GM06990 (cell line): ENCODE measurements at places on chromosomes 12 and 14.

DNA sequence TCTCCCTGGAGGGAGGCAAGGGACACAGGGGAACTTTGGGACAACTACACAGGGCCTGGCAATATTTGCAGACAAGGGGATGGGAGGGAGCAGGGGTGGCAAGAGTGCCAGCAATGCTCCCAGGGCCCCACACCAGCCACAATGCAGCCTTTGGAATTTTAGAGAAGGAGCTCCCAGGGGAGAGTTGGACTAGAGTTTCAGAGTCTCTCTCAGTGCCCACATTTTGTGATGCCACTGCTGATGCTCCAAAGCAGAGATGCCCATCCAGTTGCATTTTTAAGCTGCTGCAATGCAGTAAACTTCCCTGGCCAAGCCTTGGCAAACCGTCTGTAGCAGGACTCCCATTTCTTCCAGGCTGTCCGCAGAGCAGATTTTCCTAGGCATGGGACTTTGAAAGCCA lies 98.9 kb downstream of the ZFP36L1 start:
- no peak for DNase-seq

DNA sequence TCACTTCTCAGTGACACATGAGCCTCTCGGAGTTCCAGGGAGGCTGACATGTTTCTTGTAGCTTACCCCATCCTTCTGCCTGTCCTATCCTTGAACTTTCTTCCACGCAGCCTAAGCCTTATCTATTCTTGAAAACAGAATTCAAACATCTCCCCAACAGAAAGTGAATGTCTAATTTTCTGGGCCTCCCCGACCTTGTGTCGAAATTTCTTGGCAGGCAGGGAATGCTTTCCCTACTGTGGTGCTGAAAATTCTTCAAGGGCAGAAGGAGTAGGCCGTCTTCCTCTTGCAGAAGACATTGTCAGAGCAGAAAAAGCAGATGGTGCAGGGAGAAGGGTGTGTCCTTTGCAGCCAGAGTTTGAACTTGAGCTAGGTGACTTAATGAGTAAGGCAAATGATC lies 63.0 kb upstream of the TCL1B start:
- no peak for DNase-seq

DNA sequence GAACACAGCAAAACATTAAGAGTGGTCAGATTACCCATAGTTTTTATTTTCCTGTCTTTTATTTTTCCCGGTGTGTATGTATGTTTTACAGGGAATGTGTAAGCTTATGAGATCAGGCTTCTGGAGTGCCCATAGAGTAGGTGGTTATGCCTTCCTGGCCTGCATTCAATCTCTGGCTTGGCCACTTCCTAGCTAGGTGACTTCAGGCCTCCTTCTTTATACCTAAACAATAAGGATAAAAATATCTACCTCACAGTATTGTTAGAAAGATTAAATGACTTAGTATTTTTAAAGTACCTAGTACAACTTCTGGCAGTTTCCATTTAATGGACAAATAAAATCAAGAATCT lies 42.4 kb downstream of the ITPR2 start:
- DNase-seq = no peak

- DNase-seq = no peak
Measured at GRCh38 chr14:70595443-70596185, 4.8 kb downstream of the MED6 start.

- DNase-seq = no peak
Measured at GRCh38 chr12:51915003-51915625, 7.8 kb downstream of the ACVRL1 start.

DNA sequence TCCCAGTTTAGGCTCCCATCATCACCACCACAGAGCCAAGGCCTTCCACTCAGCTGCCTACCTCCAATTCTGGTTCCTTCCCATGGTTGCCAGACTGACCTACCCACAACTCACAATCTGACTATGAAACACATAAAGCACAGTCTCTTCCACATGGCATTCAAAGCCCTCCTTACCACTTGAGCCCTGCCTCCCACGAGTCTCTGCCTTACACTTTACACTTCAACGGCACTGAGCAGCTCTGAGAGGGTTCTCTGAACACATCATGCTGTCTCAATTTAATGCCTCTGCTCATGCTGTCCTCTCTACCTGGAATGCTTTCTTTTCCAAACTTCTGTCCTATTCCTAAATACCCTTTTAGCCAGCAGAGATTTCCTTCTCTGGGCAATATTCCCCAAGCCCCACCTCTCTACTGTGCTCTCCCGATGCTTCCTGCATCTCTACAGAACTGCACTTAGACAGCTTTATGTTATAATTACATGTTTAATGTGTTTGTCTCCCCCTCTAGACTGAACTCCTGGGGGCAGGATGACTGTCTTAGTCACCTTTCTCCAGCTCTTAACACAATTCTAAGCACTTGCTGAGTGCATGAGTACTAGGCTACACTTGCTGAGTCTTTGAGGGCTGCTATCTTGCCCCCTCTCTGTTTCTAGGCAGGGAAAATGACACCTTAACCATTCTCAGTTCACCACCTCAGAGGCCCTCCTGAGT lies 23.5 kb downstream of the FMNL3 start:
- DNase-seq = no peak

DNA sequence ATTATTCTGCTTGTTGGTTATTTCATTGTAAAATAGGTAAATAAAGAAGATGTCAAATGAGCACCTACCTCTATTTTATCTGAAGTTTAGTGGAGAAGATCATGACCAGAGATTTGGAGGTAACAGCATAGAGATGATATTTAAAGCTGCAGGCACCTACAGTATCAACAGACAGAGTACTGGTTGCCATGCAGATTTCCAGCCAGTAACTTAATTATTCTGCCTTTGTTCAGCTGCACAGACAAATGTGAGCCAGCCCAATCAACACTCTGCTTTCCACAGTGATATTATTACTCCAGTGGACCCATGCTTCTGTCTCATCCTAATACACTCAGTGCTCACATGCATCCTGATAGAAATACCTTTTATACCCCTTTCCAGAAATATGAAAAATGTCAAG lies 348.5 kb upstream of the RGS6 start:
- DNase-seq = no peak

DNA sequence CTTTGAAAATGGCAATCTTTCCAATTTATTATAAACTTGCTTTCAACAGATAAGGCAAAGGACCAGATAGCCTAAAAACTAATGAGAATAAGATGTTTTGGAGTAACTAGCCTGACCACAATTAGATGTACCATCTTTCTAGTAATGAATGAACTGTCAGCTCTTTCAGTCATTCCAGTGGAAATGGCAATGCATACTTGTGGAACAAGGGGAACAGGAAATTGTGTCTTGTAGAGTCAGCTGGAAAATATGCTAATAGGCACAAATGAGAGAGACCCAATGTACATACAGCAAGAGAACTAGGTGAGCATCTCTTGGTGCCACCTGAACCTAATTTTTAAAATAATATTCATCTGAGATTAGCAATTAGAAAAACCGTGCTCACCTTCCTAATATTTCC lies 76.1 kb upstream of the GPHB5 start:
- DNase-seq = no peak

GRCh38 chr12:125685915-125686314 lies 620.7 kb downstream of the AACS start:
- DNase-seq = no peak

GRCh38 chr14:90140956-90141316 lies 79.1 kb downstream of the KCNK13 start:
- no peak for DNase-seq

DNA sequence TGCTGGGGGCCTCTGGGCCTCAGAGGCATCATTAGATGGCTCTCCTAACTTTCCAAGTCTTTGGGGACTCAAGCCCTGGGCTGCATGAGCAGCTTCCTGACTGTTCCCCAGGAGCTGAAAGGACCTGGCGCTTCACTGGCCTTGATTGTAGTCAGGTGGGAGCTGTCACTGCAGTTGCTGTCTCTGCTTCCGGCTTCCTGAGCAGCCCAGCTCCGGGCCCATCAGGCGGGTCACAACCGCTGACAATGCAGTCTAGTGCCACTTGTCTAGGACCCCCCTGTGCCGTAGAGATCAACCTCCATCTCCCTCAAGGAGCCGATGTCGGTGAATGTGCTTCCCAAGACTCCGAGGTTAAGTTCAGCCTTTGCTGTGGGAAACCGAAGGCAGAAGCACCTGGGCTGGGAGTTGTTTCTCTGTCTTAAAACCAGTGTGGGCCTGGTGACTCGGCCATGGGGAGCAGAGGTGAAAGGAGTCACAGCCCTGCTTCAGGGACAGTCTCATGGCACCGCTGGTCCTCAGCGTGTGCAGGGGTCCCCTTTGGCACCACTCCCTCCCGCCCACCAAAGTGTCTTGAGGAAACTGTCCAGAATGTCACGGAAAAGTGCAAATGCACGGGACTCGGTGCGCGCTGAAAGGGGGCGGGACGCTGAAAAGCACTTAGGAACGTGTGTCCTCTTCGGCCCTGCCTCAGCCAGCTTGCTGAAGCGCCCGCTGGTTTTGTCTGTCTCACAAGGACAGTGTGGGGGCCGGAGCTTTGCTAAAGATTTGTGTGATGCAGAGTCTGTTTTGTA lies 44.8 kb downstream of the PRIMA1 start:
- no peak for DNase-seq

- DNase-seq = peak; percentile 85
Measured at GRCh38 chr12:54216797-54217661, 28.2 kb upstream of the SMUG1 start.

DNA sequence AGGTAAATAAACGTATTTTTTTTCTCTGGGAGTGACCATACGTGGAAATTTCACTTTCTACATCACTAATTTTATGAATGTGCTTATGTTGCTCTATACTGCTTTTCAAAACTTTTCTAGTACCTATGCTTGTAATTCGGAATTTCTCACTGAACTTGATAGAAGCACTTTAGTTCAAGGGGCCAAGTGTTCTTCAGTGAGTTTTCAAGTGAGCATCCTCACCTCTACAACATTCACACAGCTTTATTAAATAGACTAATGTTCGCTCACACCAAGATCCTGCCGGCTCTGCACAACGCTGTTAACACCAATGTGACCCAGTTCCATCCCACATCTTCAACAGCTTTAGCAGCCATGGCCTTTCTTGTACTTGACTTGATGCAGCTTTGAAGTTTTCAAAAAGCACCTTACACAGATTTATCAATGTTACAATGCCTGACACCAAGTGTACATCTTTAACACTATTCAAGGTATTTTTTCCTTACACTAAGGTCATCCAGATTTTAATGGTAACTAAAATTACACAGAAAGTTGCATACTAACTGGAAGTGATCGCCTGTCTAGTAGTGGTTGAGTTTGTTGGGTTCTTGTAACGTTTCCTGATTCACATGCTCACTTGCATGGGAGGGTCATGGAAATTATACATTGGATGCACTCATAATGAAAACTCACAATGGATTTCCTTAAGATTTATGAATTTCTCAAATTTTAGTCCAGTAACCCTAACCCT lies 4.5 kb downstream of the UBC start:
- DNase-seq = no peak

DNA sequence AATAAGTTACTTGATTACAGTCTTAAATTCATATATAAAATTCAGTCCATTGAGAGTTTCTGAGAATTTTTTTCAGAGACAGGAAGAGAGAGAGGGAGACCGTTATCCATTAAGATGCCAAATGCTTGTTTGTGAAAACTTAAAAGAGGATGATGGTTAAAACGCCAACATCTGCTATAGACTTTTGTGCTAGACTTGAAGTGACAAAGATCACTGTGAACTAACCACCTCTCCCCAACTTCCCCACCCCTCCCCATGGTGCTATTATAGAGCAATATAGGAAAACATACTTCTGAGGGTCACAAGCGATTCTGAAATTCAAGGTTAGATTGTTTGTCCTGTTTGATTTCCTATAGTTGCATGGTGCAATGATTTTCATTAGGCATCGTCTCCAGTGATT lies 440.8 kb downstream of the RMST start:
- no peak for DNase-seq

GRCh38 chr12:132606466-132606865 lies 3.9 kb downstream of the LRCOL1 start:
- no peak for DNase-seq

GRCh38 chr12:63958876-63959580 lies 114.5 kb downstream of the SRGAP1 start:
- DNase-seq = no peak

GRCh38 chr14:30034152-30034551 lies 106.5 kb upstream of the PRKD1 start:
- no peak for DNase-seq

- DNase-seq = no peak
Measured at GRCh38 chr12:105831372-105831771, 307.4 kb downstream of the NUAK1 start.

GRCh38 chr12:46260124-46260912 lies 8.5 kb downstream of the SLC38A1 start:
- no peak for DNase-seq

GRCh38 chr12:5648692-5649359 lies 216.9 kb downstream of the NTF3 start:
- no peak for DNase-seq

DNA sequence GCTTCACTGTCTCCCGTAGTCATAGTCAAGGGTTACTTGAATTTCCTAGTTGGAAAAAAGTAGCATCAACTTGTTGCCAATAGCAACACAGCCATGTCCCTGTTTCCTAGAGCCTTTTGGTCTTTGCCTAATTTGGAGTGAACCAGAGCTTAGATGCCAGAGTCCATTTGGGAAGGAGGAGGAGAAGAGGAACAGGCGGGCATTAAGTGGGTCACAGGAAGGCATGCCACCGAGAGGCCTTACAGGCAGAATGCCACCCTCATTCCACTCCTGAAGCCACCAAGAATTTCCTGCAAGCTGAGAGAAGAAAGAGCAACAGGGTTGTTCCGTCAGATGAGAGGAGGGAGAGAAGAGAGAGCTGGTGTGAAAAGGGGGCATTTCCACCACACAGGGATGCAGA lies 339.5 kb downstream of the DPF3 start:
- DNase-seq = no peak

DNA sequence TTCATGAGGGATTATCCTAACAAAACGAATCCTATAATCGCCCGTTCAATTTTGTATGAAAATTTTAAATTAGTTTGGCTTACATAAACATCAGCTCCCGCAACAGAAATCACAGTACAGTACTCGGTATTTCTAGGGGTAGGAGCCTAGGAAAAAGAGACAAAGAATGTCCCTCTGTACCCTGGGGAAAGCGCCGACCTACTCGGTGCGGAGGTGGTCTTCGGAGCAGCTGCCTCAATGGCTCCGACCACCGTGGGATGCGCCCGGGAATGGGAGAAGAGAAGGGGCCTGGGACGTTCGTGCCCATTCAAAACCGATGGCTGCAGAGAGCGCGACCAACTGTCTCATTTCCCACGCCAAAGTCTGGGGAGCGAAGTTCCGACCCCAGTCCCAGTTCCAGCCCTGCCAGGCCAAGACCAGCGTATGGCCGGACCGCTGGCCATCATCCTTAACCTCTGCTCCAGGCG lies 618 bp downstream of the GNPNAT1 start:
- no peak for DNase-seq

DNA sequence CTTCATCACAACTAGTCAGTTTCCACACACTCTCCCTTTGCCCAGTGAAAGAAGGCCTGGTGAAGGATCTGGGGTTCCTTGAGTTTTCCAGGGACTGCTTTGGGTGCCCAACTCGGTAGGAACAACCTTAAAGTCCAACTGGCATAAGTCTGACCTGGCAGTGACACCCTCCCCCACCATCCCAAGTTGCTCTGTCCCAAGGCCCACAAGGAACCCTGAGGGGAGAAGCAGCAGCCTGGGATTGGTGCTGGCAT lies 1.6 kb downstream of the KMT2D start:
- DNase-seq = no peak

- no peak for DNase-seq
Measured at GRCh38 chr14:93114713-93115068, 1.0 kb downstream of the ITPK1 start.

- DNase-seq = no peak
Measured at GRCh38 chr12:75549989-75550388, 38.6 kb upstream of the KRR1 start.

GRCh38 chr12:28294300-28294699 lies 104.0 kb downstream of the CCDC91 start:
- no peak for DNase-seq
